Skeletal muscle cell (primary cell): ENCODE measurements at places on chromosomes 5 and 9.
A peak's percentile ranks its signal among the peaks of the same experiment; 100 is the strongest.

DNA sequence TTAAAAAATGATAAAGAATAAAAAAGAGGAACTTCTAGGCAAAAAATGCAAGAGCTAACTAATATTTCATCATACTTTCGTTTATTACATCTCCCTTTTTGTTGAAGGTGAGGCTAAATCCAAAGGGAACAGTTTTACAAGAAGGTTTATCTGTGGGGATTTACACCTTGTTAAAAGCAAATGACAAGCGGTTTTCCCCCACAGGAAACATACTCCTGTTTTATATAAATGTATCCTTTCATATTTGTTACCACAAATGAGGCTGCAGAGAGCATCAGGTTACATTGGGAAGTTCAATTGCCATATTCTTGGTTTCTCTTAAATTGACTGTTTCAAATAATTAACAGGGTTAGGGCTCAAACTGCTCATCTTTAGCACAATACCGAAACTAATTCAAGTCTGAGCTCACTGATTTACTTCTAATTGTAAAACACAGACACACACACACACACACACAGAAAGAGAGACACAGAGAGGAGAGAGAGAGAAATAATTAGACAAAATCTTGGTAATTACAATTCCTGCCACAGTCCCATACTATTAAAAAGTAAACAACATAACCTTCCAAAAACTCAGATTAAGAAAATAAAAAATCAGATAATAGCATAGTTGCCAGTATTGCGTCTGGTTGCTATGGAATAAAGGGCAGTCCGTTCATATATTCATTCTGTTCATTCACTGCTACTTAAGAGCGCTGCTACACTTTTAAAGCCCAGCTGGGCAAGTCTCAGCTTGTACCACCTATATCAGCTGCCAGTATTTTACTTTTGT, 17.1 kb downstream of the RFX3 start:
- DNase-seq: no peak

- no peak for DNase-seq
Observed at GRCh38 chr5:97499605-97500004, 316.6 kb upstream of the RIOK2 start.

GRCh38 chr9:37947977-37948376, 44.0 kb upstream of the SLC25A51 start:
- DNase-seq: no peak

- no peak for DNase-seq
Observed at GRCh38 chr9:132012704-132013357, 66.8 kb downstream of the MED27 start.

GRCh38 chr5:72075461-72075860, 31.8 kb upstream of the MAP1B start:
- DNase-seq: no peak

- peak; percentile 66 for DNase-seq
Observed at GRCh38 chr9:4508907-4509589, 18.8 kb downstream of the SLC1A1 start.

DNA sequence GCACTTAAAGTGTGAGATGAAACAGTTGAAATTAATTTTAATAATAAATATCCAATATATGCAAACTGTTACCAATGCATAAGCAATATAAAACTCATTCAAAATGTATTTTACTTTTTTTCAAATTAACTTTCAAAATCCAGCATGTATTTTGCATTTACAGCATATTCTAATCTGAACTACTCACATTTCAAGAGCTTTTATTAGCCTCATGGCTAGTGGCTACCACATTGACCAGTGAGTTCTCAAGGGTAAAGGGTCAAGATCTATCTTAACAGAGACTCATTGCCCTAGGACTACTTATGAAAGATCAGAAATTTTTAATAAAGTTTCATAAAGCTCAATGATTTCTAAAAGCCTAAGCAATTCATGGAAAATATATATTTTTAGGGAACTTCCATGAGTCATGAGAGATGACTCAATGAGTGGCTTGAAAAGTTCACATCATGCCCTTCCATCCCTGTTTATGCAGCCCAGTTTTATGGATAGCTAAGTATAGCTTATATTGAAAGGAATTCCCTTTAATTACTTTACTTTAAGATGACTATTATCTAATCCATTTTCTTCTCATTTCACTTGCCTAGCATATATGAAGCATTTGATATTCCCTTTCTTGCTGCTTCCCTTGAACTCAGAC, 608.6 kb downstream of the SLCO4C1 start:
- DNase-seq: no peak

GRCh38 chr5:67189931-67190330, 6.7 kb downstream of the CD180 start:
- no peak for DNase-seq

GRCh38 chr5:16815432-16815831, 120.7 kb downstream of the MYO10 start:
- DNase-seq: no peak

DNA sequence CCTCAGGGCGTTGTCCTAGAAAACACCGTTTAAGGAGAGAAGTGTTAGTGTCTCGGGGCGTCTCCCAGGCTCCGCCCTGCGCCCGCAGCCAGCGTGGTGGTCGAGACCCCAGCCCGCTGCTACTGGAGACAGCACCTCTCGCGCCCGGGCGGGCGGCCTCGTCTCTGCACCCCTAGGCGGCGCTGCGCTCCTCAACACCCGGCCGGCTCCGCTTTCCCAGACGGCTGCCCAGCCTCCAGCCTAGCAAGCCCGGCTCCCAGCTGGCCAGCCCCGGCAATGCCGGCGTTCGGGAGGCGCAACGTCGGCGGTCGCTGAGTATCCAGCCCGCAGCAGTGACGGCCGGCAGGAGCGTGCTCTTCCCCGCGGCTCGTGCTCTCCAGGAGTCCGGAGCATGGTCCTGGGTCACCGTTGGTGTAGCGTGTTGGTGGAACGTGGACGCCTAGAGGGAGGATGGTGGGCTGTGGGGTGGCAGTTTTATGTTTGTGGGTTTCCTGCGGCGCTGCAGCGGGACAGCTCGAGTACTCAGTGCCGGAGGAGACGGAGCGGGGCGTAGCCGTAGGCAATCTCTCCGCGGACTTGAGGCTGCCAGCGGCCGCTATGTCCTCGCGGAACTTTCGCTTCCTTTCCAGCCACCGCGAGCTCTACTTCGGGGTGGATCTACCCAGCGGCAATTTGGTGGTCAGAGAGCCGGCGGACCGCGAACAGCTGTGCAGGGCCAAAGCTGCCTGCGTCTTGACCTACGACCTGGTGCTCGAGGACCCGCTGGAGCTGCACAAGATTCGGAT, 536 bp downstream of the PCDHAC1 start:
- no peak for DNase-seq

DNA sequence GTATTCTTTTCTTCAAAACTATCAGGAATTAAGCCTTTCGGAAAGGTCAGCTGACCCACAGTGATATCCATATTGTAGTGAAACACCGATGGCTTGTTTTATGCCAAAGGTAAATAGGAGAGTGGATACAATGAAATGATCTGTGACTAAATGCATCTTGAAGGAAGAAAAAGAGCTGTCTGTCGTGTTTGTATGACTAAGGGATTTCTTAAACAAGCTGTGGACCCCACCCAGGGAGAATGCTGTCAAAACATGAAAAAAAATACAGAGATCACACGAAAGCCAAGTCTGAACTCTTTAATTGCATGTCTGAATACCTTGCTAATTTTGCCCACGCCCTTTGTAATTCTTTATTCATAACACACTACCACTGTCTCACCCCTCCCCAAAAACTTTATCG, 286.4 kb upstream of the WWC1 start:
- DNase-seq: no peak

DNA sequence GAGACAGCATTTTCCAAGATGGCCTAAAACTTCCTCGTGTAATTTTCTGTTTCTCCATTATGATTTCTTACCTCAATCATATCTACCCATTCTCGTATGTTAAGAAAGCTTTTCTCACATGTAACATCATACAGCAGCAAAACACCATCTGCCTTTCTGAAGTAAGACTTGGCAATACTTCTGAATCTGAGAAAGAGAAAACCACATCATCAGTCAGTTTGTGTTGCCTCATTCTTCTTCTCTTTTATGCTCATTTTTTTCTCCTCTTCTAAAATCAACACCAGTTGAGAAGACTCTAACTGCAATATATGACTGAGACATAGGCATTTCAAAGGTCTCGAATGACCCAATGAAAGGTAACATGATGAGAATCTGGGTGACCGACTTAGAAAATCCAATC, 66.0 kb downstream of the RASEF start:
- DNase-seq: no peak

DNA sequence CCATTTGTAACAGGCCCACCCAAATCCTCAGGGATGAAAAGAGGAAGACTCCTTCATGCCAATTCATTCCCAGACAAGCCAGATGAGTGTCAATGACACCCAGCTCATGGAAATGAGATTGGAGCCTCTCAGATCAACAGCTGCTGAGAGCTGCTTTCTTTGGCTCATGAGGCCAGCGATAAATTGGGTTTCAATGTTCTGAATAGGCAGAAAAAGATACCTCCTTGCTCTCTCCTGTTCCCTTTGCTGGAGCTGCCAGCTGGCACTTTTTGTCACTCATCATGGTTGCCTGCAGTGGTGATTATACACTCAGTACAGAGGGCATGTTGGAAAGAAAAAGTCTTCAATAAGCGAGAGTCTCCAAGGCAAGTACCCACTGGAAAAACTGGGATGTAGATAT, 47.1 kb downstream of the SH3RF2 start:
- DNase-seq: no peak

DNA sequence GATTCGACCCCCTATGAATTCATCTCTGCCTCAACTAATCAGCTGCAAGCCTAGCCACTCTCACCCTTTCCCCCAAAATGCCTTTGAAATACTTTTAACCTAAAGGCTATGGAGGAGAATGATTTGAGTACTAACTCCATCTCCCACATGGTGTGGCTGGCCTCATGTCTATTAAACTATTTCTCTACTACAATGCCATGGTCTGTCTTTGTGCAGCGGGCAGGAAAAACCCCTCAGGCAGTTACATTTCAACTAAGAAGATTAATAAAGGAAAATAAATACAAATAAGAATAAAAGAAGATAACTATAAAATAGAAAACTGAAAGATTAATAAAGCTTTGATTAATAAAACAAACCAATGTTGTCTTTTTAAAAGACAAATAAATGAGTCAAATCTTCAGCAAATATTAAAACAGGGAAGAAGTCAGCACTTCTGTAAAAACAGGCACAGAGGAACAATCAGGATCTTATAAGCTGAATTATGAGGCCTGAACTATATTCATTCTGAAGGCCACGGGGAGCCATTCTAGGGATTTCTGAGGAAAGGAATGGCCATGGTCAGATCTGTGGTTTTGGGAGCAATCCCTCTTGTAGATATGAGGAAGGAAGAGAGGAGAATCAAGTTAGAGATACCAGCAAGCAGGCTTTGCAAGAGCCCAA, 116.1 kb upstream of the SLC12A2 start:
- DNase-seq: no peak

GRCh38 chr5:26945901-26946300, 92.5 kb downstream of the CDH9 start:
- DNase-seq: no peak

GRCh38 chr5:61667525-61668218, 335.6 kb downstream of the ZSWIM6 start:
- DNase-seq: no peak

DNA sequence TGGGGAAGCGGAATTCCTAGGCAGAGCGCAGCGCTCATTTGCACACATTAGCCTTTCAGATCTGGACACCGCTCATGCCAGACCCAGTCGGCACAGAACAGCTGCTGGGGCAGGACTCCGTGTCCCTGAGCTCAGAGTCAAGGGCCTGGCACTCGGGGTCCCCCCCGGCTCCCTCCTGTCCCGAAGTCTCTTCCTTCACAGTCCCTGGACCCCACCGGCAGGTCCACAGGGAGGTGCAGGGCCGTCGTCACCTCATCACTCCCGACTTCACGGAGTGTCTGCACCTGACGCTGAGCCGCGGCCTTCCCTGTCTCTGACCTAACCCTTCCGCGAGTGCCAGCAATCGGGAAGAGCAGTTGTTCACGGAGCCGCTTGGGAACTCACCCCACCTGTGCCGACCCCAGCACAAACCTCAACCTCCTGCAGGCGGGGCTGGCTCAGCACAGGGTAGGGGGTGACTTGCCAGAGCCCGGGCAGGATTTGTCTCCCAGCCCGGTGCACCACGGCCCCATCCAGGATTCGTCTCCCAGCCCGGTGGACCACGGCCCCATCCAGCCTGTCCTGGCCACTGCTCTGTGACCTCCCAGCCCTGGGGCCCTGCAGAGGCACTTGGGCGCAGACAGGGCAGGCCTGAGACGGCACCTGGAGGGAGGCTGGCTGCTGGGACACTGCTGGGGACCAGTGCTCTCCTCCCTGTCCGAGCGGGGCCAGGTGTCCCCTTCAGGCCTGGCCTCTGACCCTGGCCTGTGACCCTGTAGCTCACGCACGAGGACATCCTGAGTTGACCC, 9.9 kb upstream of the SLC9A3 start:
- no peak for DNase-seq

DNA sequence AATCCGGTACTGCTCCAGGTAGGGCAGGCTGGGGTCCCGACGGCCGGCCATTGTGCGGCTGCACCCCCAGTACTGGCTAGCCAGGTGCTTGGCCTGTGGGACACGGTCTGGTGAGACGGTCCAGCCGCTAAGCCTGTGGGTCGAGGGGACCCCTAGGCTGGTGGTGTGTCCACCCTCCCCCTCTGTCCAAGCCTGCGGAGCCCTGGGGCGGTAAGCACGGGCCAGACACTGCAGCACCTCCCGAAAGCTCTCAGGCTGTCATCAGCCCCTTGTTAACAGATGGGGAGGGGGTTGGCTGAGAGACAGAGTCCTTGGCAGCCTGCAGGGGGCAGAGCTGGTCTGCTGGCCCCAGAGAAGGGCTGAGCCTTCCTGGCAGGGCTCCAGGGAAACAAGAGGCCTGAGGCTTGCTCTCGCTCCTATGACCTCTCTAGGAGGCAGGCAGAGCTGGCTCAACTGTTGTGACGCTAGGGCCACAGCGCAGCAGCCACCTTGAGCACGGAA, 11.8 kb upstream of the MRNIP start:
- no peak for DNase-seq

- no peak for DNase-seq
Observed at GRCh38 chr5:59093329-59093728, 510.5 kb downstream of the RAB3C start.

DNA sequence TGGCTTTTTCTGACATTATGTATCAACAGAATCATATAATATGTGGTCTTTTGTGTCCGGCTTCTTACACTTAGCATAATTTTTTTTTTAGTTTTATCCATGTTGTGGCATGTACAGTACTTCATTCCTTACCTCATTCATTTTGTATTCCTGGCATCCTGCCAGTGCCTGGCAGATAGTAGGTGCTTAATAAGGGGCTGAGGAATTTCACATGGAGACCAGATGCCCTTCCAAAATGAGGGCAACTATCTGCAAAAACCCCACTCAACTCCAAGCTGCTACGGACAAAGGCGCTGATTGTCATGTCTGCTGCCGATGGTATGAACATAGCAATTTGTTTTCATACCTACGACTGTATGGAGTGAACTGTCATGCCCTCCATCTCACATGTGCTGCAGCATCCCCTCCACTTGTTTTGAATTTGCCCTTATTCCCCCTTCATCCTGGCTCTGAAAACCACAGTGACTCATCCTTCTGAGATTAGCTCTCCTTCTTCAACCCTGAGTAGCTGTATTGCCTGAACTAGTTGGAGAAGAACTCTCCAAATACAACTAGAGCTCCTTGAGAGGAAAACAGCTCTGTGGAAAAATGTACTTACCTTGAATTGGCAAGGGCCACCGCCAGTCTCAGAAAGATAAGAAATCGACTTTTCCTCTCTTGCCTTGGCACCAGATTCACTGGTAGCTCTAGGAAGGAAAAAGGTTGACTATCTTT, 41.3 kb upstream of the FOXE1 start:
- DNase-seq: peak; percentile 4

GRCh38 chr5:107512029-107512428, 158.7 kb downstream of the EFNA5 start:
- no peak for DNase-seq

- DNase-seq: no peak
Observed at GRCh38 chr9:126527109-126527825, 86.5 kb upstream of the LMX1B start.
